D341Med (cell line): ENCODE measurements at places on chromosomes 12 and 14.

DNA sequence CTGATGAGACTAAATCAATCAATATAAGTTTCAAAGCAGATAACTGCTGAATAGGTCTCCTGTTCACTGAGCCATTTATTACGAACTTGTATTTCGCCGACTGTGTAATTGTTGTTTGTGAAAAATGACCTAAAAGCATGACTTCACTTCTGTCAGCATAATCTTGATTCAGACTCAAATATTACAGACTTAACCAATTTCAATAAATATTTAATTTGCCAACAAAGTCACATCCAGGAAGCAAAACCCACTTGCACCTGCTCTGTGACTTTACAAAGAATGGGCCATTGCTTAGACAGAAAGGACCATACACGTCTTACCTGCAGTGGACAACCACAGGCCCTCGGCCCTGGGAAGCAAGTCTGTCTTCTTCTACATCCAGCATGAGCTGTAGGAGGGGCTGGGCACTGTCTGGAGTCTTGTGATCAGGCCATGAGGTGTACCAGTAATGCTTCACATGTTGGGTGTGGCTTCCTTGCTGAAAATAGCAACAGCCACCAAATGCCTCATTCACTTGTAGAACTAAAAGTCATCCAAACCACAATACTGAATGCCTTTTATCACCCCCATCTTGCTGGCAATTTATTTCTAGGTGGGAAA lies 23.5 kb upstream of the PTPRB start:
- DNase-seq: no peak

DNA sequence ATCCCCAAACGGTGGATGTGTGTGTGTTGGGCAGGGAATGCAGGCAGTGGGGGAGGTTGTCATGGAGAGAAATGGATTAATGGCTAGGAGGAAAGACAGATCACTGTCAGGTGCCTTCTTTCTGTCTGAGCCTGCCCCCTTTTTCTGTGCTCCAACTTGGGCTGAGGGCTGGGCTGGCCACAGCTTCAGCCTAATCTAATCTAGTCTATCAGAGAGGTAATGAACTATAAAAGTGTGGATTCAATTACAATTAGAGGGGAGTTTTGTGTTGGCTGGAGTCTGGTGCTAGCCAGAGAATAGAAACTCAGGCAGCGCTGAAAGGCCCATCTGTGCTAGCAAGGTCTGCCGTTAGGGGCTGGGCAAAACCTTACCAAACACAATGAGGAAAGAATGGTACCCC lies 41.2 kb downstream of the NEUROD4 start:
- no peak for DNase-seq

DNA sequence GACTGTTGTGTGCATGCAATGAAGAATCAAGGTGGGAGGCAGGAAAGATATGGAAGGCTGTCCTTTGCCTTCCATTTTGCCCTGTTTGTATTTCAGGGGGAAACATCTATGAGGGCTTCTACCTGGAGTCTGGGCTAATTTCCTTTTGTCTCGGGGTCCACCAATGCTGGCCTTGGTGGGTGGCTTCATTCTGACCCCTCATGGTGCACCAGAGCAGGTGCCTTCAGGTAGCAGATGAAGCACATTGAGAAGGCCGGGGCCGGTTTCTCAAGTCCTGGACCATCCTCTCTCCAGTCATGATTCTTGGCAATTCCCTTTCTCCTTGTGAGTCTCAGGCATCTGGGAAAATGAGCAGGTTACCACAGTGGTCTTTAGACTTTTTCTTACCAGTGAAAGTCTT lies 47.2 kb downstream of the RPH3A start:
- no peak for DNase-seq

DNA sequence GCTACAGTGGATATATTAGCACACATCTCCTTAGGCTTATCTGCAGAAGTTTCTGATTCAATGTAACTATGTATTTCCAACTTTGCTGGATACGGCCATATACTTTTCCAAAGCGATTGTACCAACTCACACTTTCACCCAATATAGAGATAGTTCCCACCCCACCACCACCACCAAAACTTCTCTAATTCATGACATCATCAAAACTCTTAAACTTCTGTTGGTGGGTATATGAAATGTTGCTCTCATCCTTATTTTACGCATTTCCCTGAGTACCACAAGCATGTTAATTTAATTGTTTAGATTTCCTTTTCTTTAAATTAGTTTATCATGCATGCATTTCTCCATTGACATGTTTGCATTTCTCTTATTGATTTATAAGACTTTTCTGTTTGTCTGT lies 95.6 kb downstream of the PRKD1 start:
- DNase-seq: no peak

DNA sequence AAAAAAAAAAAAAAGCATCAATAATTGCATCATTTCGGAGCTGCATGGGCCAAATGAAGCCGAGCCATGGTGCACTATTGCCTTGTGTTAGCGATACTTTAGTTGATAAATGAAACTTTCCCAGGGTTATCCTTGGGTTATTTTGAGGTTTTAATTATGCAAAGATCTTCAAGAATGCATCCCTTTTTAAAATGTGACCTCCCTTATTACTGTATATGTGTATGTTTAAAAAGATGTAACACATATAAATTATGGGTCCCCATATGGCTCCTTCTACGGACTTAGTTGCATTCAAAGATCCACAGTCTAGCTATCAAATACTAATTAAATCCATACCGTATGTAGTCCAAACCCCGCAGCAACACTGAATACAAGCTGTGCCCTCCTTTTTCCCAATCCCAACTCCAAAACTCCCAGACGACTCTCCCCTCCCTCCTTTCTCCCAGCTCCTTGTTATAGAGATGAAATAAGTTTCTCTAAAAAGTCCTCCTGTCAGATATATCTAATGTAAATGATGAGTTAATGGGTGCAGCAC lies 129.3 kb upstream of the MAP1LC3B2 start:
- DNase-seq: no peak
